ENCODE measurements at places on chromosomes 11 and 22. TPM values are rescaled to one million over a fixed set of nuclear protein-coding genes. Genes with fewer than 3 reads are reported as not detected.

NRXN2 gene
- 0.24 TPM for total RNA-seq

BCO2 gene
- total RNA-seq, result 0.45 TPM

CALCA gene
- total RNA-seq, result not detected

PRAME gene
- not detected for total RNA-seq

C11orf65 gene
- total RNA-seq, result 3.1 TPM

PCNX3 gene
- 21.6 TPM for total RNA-seq

GAS2 gene
- 1.2 TPM for total RNA-seq

BDNF gene
- total RNA-seq, result not detected

KRTAP5-2 gene
- not detected for total RNA-seq

GLB1L3 gene
- 13.2 TPM for total RNA-seq

Data from activated naive CD4-positive, alpha-beta T cell treated with anti-CD3 and anti-CD28 coated beads for 36 hours (primary cell).